ENCODE measurements at places on chromosomes 7 and 10.
A peak's percentile ranks its signal among the peaks of the same experiment; 100 is the strongest.

GRCh38 chr7:106354822-106355221 lies 70.0 kb upstream of the NAMPT start:
- no peak for DNase-seq

GRCh38 chr7:31123321-31123720 lies 71.2 kb downstream of the ADCYAP1R1 start:
- no peak for DNase-seq

GRCh38 chr7:135693558-135693957 lies 31.2 kb downstream of the STMP1 start:
- no peak for DNase-seq

DNA sequence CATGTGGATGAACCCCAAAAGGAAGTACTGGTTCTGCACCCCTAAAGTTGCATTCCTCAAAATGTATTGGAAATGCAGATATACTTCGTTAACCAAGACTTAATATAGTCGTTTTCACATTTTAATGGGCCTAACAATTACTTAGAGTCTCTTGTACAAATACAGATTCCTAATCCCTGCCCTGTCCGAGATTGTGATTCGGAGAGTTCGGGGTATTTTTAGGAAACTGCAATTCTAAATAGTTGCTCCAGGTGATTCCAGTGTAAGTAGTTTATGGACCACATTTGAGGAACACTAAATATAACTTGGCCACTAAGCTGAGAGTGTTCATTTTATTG lies 830 bp downstream of the TRUB1 start:
- no peak for DNase-seq

GRCh38 chr10:28533571-28534304 lies 820 bp downstream of the WAC start:
- peak; percentile 58 for DNase-seq

Data from T-helper 9 cell (primary cell).